ENCODE measurements at places on chromosomes 7 and 10.

DNA sequence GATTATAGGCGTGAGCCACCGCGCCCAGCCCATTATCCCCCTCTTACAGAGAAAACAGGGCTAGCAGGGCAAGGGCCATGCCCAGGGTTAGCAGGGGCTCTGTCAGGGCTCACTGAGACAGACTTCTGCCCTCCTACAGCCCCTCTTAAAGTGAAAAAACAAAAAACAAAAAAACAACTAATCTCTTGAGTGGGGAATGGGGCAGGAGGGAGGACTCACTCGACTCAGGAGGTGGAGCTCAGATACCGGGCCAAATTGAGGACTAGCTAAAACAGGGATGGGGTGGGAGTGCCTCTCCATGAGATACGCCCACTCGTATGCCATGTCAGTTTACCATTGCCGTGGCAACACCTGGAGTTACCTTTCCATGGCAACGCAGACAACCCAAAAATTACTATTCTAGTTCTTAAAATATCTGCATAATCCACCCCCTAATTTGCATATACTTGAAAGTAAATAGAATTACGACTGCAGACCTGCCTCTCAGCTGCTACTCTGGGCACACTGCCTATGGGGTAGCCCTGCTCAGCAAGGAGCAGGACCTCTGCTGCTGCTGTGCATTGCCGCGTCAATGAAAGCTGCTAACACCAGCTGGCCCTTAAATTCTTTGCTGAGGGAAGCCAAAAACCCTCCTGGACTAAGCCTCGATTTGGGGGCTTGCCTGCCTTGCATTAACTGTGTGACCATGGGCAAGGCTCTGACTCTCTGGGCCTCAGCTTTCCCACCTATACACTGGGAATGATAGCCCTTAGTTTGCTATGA is 13.4 kb downstream of the SSC4D start:
- no peak for DNase-seq

- no peak for DNase-seq
Measured at GRCh38 chr10:70992436-70992835, 104.1 kb upstream of the PCBD1 start.

GRCh38 chr10:46301721-46302479 is 15.1 kb downstream of the ANTXRL start:
- no peak for DNase-seq

GRCh38 chr10:83862723-83863122 is 276.6 kb upstream of the GHITM start:
- no peak for DNase-seq

- DNase-seq = no peak
Measured at GRCh38 chr10:131803860-131804425, 96.9 kb upstream of the PPP2R2D start.

DNA sequence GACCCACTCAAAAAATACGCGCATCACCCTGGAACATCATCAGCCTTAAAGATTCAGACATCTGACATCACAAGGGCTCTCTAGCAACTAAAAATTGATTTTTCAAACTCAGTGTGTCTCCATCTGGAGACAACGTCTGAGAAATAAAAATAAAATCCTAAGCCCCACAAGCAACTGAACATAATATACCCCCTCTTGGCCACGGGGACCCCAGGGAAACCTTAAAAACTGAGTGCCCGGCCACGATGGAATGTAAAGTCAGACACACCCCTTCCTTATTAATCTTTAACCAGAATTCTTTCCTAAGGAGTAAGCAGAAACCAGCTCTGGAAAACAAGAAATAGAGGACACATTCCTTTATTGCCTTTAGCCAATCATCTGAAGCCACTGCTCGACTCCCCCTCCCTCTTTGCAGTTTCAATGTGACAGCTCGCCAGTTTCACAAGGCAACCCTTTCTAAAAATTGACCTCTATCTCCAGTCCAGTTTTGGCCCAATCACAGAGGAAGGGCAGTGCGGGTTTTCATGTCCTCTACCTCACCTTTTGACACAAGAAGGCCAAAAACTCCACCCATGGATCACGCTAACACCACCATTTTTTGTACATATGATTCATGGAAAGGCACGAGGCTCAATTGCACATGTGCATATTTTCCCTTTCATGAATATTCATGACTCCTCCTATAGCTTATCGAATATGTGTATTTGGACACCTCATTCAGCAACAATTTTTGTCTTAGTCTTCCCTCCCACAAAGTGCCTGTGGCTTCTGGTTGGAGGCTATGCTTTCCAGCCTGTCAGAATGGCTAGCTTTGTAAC is 24.2 kb downstream of the IFIT3 start:
- DNase-seq = peak; percentile 81

- no peak for DNase-seq
Measured at GRCh38 chr10:74672430-74673165, 153.8 kb upstream of the KAT6B start.

DNA sequence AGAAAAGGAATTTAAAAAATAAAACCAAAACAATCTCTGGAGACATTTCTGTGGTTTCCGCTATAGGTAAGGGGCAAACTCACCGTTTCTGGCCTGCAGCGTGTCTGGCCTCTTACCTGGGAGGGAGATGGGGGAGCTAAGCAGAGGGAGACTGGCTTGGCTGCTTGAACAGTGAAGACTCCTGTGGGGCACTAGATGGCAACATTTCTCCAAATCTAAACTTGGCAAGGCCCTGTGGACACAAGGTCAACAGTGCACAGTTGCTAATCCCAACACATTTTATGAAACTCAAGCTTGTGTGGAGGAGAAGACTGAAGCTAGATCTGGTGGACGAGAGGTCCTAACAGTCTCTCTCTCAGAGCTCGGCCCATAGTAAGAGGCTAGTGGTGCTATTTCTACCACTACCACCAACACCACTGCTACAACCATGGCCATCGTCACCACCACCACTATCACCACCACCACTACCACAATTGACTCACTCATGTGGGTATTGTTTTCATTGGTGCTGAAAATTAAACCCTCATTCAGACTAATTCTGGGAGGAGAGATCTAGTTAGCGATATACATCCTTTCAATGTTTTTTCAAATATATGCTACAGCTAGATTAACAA is 28.4 kb upstream of the CDHR3 start:
- peak; percentile 63 for DNase-seq

DNA sequence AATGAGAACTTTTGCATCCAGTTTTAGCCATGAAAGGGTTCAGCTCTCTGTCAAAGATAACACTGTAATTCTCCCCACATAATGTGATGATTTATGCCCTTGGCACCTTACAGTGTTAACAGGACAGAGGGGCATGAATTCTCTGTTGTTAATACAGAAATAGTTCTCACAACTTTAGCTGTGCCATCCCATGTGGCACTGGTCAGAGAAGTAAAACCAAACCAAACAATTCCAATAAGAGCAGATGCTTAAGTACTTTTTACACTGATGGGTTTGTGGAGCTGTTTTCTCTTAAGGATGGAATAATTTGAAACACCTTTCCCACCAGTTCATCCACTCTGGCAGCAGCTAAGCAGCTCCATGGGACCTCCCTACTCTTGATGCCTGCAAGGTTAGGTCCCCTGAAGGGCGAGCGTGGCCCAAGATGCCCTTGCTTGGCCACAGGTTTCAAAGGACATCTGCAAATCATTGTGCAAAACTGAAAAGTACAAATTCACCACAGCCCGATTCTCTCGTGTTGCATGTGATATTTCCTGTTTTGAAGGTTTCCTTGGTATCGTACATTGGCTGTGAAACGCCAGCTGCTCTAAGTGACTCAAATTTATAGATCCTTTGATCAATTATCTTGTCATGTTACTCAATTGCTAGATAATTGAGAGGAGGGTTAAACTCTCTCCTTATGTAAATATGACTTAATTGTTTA is 82.5 kb upstream of the CREB5 start:
- DNase-seq = no peak

GRCh38 chr7:6430271-6430940 is 17.3 kb downstream of the DAGLB start:
- no peak for DNase-seq

DNA sequence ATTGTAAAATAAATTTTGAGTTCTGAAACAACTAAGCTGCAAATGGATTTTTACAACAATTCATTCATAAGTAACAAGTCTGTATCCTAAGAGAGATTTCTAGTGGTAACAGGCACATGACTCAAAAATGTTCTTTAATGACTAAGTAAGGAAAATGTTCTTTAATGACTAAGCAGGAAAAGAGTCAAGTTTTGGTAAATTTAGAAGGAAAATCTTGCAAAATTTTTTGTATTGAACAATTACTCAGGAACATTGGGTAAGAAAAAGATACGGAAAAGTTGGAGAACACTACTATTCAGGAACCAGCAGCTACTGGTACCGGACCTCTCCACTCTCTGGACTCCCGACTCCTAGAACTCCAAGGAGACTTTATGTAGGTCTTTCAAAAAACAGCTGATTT is 33.5 kb downstream of the HYCC1 start:
- DNase-seq = peak; percentile 59

DNA sequence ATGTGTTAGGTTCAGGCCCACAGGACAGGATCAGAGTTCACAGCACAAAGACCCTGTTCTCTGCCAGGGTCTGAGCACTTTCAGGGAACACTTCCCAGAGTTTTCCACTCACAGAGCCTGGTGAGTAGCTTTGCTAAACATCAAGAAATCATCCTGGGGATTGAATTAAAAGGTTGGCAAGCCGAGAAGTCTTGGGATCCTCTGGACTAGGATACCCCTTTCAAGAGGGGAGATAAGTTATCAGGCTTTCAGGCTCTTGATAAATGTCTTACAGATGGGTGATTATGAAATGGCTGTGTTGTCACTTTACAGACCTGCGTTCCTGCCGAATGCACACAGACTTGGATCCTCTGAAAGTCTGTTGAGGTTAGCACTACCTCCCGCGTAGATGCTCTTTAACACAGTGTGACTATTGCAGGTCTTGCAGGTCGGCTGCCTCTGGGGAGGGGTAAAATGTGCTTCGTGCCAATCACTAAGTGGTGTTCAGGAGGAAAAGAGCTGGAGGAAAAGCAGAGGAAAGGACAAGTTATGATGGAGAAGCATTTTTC is 473.5 kb upstream of the AKR1E2 start:
- peak; percentile 25 for DNase-seq

- no peak for DNase-seq
Measured at GRCh38 chr10:97217299-97217698, 31.5 kb upstream of the SLIT1 start.

DNA sequence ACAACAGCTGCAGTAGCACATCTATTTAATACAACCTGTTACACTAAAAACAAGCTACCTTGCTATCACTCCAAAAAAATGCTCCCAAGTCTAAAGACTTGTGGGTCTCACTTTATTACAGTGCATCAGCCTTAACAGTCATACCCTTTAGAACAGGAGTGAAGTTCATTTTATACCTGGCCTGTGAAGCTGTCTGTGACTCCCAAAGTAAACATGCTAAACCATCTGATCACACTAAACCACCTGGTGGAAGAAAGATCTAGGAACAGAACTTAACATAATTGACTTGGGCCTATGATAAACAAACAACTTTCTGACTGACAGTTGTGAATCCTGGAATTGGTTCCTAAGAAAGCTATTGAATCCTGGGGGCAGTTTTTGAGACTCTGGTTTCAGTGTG is 80.9 kb upstream of the ATP6V0A4 start:
- no peak for DNase-seq

DNA sequence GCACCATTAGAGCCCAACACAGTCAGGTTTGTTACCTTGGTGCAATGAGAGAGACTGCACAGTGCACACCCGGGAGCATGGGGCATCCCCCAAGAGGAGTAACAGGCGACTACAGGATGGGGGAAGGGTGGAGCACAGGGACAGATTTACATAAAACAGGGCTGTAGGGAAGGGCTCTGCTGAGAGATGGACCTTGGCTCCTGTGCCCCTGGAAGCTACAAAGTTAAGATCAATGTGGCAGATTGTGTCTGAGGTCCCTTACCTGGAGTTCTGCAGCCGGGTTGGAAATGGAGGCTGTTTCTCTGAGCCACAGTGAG is 13.7 kb upstream of the SLC18A3 start:
- DNase-seq = no peak

GRCh38 chr7:46982928-46983327 is 599.0 kb downstream of the TNS3 start:
- no peak for DNase-seq
